Right lung (tissue), 10 donors: ENCODE measurements at places on chromosomes 3 and 15.

DNA sequence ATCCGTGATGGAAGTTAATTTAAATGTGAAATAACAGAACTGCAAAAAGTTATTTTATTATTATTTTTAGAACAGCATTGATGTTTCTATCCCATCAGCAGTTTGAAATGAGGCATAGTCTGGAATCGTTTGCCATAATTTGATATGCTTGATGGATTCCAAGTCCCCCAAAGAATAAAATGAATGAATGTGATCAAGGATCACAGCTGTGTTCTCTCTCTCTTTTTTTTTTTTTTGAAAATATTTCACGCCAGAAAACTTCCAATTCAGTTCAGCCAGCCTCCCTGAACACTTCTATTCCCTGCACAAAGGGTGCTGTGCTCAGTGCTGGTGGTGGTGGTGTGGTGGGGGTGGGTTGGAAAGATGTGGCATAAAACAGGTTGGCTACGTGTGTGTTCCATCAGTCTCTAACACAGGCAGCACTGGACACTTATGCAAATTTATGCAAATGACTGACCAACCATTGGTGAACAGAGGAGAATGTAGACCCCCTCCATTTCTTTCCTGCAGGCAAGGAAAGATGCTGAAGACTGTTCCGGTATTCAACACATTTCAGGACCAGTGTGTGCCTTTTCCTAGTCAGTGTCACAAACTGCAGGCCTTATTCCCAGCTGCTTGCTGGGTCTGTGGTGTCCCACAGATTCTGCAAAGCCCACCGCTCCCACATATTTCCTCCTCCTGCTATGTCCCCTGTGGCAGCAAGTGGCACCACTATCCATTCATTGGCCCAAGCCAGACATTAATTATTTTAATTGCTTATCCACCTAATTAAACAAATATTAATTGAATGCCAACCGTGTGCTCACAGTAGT lies 10.6 kb downstream of the ARNT2 start:
- no peak for DNase-seq

GRCh38 chr15:35019404-35020327 lies 31.6 kb upstream of the ZNF770 start:
- DNase-seq, result no peak

DNA sequence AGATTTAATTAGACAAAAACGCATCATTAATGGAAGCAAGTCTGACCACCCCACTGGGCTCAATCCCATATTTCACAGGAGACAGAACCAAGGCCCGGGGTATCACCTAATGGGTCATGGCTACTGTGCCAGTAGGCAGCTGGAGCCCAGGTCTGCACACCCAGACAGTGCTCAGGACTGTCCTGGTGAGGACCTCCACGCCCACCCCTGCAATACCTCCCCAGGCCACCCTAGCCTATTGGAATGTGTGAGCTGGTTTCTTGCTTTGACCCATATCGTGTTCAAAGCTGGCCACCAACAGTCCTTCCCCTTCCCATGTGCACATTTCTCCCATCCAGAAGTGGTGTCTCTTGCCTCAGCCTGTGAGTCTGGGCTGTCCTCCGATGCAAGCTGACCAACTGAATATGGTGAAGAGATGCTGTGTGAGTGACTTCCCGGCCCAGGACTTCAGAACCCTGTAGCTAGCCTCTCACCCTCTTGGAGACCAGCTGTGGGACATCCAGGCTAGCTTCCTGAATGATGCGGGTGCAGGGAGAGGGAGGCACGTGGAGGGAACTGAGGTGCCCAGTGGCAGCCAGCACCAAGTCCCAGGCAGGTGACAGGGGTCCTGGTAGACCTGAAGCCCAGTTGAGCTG lies 19.1 kb downstream of the SLC6A20 start:
- DNase-seq, result no peak

GRCh38 chr3:18438586-18438985 lies 13.4 kb upstream of the SATB1 start:
- no peak for DNase-seq

DNA sequence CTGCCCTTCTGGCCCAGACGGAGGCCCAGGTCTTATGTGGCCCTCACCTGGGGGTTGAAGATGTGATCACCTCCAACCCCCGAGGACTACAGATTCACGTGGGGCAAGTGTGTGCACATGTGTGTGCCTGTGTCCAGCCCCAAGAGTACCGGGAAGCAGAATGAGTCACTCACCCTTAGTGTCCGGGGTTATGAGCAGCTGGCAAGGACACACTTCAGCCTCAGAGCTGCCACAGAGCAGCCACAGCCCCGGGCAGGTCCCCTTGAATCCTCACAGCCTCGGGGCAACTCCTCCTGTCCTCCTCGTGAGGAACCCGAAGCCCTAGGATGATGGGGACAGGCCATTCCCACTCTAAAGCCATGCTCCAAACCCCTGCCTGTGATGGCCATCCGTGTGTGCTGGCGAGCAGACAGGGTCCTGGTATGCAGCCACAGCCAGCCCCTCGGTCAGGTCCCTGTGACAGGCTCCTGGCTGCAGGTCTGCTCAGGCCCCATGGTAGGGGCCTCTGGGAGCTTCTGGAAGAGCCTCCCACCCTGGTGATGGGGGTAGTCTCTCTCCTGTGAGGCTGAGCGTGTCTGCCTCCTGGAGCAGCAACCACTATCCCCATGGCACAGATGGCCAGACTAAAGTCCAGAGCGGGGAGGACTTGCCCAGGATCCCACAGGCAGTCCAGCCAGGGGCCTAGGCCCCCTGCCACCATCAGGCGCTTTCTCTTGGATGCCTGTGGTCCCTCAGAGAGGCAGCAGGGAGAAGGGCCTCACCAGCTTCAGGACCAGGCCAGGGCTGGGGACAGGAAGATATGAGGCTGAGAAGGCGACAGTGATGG lies 852 bp downstream of the STAB1 start:
- no peak for DNase-seq

DNA sequence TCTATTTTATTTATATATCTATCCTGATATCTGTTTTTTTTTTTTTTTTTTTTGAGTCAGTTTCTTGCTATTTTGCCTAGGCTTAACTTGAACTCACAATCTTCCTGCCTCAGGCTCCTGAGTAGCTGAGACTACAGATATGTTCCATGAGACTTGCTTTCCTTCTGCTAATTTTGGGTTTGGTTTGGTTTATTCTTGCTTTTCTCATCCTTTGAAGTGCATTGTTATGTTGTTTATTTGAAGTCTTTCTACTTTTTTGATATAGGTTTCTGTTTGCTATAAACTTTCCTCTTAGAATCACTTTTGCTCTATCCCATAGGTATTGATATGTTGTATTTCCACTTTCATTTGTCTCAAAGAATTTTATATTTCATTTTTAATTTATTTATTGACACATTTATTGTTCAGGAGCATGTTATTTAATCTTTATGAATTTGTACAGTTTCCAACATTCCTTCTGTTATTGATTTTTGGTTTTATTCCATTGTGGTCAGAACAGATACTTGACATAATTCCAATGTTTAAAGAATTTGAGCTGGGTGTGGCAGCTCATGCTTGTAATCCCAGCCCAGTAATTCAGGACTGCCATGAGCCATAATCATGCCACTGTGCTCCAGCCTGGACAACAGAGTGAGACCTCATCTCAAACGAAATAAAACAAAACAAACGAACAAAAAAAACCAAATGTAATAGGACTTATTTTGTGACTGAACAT lies 62.3 kb upstream of the PLSCR4 start:
- DNase-seq, result no peak

GRCh38 chr3:32432045-32432710 lies 40.5 kb downstream of the CMTM7 start:
- DNase-seq, result no peak

GRCh38 chr15:57655053-57655452 lies 51.5 kb upstream of the POLR2M start:
- DNase-seq, result no peak

DNA sequence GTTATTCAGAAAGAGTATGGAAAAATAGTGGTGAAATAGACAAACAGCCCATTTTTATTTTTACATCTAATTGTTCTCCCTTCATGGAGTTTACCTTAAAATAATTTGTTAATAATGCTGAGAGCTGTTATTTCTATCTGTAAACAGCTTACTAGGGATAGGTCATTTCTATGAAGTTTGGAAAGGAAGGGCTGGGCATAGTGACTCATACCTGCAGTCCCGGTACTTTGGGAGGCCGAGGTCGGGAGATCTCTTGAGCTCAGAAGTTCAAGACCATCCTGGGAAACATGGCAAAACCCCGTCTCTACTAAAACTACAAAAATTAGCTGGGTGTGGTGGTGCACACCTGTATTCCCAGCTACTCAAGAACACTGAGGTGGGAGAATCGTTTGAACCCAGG lies 624.3 kb upstream of the LMCD1 start:
- no peak for DNase-seq

DNA sequence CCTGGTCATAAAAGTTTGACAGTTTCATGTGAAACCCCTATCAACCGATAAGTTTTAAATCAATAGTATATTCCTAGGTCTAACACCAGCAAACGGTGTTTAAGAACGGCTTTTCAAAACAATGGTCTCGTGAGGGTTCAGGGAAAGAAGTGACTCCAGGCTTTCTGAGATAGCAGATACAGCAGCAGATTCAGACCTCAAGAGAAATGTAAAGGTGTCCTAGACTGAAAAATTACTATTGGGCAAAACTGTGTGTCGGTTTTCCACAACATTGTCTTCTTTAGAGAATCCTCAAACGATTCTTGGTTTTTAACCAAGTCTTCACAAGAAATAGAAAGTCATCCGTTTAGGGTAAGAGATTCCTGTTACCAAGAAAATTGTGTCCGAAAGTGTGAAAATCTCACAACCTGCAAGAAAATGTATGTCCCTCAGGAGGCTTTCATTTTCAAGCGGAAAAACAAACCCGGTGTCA lies 1.2 kb downstream of the SETD2 start:
- DNase-seq, result no peak

GRCh38 chr15:65207280-65207840 lies 3.9 kb downstream of the CILP start:
- DNase-seq, result no peak

DNA sequence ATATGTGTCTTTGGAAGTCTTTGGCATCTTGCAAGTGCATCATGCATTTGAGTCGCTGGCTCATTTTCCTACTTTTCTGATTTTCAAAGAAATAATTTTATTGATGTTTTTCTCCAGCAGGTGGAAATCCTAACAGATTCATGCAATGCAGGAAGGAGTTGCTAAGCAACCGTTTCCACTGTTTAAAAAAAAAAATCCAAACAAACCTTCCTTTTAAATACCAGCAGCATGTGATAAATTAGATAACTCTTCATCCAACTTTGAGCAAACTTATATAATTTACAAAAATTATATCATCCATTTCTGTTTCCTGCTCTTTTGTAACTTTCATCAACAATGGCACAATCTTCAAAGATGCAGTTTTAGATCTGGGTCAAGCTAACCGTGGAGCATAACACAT lies 364.1 kb downstream of the MFSD1 start:
- no peak for DNase-seq

DNA sequence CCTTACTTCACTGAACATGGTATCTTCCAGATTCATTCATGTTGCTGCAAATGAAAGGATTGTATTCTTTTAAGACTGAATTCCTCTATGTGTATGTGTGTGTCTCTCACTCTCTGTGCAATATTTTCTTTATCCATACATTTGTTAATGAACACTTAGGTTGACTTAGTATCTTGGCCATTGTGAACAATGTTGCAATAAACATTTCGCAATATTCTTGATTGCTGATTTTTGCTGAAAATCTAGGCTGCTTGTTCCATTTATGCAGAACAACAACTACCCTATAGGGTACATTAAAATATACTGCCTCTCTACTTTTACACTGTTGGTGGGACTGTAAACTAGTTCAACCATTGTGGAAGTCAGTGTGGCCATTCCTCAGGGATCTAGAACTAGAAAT lies 732.4 kb downstream of the CADM2 start:
- DNase-seq, result peak; percentile 18

- no peak for DNase-seq
These were observed 77.8 kb downstream of the IL20RB start for GRCh38 chr3:137035631-137036030.

- no peak for DNase-seq
These were observed 76.1 kb upstream of the DCLK3 start for GRCh38 chr3:36840453-36840921.

GRCh38 chr3:39814007-39814406 lies 4.6 kb downstream of the MYRIP start:
- DNase-seq, result no peak

- DNase-seq, result no peak
These were observed 21.3 kb upstream of the RSL24D1 start for GRCh38 chr15:55218056-55218455.
